Fibroblast of villous mesenchyme (primary cell): ENCODE measurements at places on chromosomes 6 and 20. TPM values are rescaled to one million over a fixed set of nuclear protein-coding genes. Genes with fewer than 3 reads are reported as not detected.

DNA sequence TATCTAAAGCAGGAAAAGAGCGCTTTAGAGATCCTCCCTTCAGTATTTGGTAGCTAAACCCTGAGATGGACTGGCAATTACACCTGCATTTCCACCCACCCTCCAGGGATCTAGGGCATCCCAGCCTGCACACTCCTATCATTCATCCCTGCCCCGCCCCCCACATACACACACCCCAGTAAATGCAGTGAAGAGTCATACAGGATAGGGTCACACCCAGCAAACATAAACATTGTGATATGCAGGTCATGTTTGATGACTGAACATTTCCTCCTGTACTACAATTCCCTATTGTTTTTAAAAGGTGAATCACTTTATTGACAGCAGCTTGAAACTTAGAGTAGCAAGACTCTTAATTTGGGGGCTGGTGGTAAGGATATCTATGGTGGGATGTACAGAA, 112.9 kb downstream of the FOXO3 start:
- DNase-seq = no peak

The CBLN4 gene
- not detected in 2 replicates for total RNA-seq

DNA sequence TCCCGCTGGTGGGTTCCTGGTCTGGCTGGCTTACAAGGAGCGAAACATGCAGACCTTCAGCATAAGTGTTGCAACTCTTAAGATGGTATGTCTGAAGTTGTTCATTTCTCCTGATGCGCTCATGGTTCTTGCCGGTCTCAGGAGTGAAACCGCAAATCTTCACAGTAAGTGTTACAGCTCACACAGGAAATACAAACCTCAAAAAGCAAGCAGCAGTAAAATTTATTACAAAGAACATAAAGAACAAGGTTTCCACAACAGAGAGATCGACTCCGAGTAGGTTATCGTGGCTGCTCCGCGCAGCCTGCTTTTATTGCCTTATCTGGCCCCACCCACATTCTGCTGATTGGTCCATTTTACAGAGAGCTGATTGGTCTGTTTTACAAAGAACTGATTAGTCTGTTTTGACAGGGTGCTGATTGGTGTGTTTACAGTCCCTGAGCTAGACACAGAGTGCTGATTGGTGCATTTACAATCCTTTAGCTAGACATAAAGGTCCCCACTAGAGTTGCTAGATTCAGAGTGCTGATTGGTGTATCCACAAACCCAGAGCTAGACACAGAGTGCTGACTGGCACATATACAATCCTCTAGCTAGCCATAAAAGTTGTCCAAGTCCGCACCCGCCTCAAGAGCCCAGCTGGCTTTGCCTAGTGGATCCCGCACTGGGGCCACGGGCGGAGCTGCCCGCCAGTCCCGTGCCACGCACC, 39.2 kb downstream of the TRIM27 start:
- DNase-seq = no peak

DNA sequence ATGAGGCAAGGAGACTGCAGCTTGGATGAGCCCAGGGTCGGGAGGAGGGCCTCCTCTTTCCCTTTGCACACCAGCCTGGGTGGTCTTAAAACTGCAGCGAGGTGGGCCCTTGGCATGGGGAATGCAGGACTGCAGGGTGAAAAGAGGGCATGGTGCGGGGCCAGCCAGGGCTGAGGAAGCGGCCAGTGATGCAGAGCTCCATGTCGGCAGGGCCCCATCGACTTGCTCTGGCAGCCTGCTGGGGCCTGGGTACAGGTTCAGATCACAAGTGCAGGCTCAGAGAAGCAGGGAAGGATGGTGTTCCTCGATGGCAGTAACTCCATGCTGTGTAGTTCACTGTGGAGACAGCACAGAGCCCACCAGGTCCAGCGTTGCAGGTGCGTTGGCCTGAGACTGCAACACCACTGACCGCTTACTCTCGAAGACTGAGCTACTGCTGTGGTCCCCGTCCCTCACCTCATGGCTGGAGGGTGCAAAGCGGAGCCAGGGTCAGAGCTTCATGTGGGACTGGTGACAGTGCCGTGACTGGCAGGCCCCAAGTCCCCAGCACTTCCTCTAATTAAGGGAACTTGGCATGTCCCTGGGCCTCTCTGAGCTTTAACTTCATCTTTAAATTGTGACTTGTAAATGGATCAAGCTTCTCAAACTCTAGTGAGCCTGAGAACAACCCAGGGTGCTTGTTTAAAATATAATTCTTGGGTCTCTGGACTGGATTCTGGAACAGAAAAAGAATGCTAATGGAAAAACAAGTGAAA, 223.2 kb downstream of the SYNDIG1 start:
- DNase-seq = no peak

DNA sequence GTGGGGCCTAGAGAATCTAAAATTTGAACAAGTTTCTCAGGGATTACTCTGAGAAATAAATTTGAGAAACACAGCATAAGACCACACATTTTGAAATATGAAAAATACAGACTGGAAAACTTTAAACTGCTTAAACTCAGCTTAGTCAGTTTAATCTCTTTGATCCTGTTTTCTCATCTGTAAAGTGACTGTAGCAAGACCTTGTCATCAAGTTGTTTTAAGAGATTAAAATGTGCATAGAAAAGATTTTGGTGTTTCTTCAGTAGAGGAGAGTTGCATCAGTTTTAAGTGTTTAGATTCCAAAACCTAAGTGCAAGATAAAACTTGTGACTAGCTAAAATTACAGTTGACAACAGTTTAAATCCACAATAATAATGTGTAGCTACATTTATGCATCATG, 8.1 kb upstream of the BCKDHB start:
- peak; percentile 2 for DNase-seq
